ENCODE measurements at places on chromosomes 4 and X. TPM values are rescaled to one million over a fixed set of nuclear protein-coding genes. Genes with fewer than 3 reads are reported as not detected.

FREM3 gene
- 0.16 TPM for total RNA-seq

CCDC160 gene
- 1.1 TPM for total RNA-seq

CLDN22 gene
- not detected for total RNA-seq

CENPVL2 gene
- 1.7 TPM for total RNA-seq

AWAT2 gene
- not detected for total RNA-seq

PRRG1 gene
- 6.4 TPM for total RNA-seq

DNA sequence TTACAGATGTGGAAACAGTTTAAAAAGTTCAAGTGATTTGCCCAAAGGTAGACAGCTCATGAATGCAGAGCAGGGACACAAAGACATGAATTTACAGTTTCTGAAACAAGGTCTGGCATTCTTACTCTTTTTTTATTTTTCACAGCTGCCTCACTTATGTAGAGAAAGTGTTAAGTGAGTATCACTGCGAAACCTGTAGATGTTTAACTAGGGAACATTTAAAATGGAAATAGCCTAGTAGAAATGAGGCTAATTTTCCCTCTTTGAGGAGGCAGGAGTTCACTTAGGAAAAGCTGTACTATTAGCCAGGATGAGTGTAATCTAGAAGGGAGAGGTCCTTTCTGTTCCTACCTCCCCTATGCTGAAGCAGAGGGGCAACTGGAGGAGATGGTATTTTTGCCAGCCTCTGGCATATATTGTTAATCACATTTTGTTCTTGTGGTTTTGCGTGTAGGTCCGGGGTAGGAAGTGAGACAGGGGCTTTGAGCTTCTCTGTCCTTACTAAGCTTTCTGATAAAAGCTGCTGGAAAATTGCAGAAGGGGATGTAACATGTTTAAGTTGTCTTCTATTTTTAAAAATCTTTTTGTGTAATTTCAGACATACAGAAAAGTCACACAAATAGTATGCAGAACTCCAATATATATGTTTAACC is 492.8 kb upstream of the NR3C2 start:
- DNase-seq: no peak

DNA sequence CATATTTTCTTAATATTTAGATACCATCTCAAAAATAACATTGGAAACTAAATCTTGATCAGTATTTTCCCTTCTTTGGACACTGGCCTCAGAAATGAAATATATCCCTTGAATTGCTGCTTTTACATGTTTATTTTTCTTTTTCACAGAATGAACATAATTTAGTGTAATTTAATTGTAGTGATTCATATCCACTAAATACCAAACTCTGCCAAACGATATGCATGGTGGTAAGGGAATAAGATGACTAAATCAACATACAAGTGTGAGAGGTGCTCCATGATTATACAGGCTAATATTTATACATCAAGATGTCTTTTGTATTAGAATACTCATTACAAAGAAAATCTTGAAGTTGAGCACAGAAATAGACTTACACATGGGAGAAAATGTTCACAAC is 216.8 kb upstream of the PACRGL start:
- no peak for DNase-seq

- no peak for DNase-seq
Observed at GRCh38 chr4:102420563-102421398, 75.5 kb upstream of the SLC39A8 start.

DNA sequence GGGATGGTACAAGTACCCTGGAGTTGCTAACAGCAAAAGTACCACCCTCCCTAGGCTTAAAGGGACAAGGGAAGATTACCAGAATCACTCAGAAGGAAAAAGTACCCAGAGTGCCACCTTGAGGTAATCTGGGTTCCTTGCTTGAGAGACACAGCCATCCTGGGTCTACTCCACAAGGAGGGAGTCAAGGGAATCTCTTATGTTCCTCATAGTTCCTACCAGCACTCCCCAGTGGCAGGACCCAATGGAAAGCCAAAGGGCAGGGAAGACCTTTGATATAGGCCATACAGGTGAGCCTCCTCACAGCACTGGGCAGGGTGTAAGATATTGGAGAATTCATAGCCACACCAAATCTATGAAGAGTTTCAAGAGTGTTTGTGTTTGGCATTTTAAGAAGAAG is 5.7 kb downstream of the IL2 start:
- no peak for DNase-seq

DNA sequence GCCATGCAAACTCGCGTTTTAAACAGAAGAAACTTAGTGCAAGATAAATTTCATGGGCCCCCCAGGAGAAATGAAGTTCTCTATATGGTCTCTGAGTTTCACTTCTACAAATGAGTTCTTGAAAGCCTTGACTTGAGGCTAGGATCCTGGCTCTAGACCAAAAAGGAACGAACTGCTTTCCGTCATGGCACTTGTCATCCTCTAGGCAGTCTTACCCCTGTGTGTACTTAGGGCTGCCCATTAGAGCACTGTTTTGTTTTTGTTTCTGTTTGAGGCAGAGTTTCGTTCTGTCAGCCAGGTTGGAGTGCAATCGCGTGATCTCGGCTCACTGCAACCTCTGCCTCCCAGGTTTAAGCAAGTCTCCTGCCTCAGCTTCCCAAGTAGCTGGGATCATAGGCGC is 29.0 kb downstream of the RNF4 start:
- DNase-seq: no peak

DNA sequence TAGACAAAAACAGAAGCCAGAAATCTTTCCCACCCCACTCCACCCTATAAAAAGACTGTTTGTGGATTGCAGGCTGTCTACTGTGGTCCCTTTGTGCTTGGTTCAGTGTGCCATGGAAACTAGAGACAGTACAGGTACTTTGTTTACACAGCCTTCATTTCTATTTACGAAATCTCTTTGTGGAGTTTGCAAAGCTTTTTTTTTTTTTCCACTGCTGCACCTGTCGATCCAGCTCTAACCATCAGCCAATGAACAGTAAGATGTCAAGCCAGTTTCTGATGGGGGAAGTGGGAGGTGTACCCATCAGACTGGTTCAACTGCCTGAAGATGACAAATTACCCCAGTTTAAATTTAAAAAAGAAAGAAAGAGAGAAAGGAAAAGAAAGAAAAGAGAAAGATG is 20.2 kb upstream of the LRBA start:
- no peak for DNase-seq

DNA sequence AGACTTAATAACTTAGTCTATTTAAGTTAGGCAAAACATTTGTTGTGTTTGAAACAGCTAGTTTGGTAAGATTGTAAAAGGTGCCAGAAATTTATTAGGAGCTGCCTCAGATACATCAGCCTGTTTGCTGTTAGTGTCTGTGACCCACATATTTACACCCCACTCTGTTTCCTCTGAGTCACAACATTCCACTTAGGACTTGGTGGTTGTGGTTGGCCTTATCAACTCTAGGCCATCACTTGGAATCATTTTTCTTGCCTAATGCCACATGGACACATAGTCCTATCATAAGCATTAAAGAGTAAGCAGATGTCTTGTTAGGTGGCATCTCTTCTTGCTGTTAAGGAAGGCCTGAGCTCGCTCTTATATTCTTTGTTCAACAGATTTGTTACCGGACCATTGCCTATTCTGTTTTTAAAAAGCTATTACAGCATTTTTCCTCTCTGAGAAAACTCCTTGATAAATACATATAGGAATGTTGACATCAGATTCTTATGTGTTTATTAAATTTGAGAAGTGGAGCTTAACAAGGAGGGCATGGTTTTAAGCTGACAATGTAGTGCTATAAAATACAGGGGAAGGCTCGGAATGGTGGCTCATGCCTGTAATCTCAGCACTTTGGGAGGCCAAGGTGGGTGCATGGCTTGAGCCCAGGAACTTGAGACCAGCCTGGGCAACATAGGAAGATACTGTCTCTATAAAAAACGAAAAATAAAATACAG is 51.2 kb upstream of the PGRMC2 start:
- DNase-seq: no peak

DNA sequence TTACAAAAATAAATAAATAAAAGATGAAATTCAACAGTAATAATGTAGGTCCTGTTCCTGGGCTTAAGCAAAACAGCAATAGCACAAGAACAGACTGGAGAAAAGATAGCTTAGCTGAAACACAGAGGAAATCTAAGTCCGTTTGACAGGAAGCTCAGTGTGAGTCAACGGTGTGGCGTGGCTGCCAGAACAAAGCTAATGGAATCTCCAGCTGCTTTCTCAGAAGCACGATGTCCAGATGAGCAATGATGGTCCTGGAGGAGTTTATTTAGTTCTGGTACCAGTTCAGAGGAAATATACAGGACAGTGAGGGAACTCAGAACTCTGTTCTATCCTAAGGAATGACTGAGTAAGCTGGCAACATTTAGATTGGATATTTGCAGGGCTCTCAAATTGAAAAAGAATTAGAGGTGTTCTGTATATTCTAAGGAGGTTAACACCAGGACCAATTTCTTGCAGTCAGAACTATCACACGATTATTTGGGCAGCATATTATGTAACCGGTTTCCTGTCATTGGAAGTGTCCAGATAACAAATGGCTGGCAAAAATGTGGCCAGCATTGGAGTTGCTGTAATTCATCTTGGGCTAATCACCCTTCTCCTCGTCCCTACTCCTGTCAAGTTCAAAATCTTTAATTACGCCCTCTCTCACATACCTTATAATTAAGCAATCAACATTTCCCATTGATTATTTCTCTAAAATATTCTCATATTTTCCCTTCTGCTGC is 12.7 kb downstream of the GAB3 start:
- DNase-seq: no peak

DNA sequence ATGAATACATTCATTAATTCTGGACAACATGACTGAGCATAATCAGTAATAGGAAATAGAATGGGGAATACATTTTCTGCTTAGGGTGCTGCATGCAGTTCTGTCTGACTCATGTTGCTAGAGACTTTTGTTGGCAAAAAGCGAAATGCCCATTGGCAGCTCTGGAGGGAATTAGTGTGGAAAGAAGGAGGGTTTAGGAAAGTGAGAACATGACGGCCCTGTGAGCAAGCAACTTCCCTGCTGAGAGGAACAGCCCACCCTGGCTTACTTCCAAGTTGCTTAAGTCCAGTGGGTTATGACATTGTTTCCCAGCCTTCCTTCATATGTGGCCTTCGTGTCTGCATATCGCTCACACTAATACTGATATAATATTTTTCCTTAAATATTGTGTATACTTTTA is 13.8 kb downstream of the MAD2L1 start:
- DNase-seq: no peak

- DNase-seq: no peak
Observed at GRCh38 chrX:133645977-133646718, 230.9 kb upstream of the GPC4 start.

- no peak for DNase-seq
Observed at GRCh38 chrX:57121816-57122215, 468 bp upstream of the SPIN2B start.

DNA sequence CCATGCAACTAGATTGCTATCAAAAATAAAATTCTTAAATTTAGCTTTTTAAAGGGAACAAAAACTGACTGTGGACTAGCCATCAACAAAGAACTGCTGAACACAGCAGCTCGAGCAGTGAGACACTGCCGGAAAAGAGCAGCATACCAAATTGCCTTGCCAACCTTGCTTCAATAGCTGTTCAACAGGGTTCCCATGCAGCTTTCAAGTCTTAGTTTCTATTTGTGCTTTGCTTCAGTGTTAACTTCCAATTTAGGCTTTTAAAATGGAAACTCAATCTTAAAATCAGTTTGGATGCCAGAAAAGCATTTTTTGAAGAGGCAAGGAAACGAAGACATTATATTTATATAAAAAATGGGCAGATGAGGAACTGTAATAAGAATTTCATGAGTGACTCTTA is 463.4 kb upstream of the MAGEB18 start:
- no peak for DNase-seq

- DNase-seq: no peak
Observed at GRCh38 chrX:132272826-132273225, 53.6 kb upstream of the RAP2C start.

DNA sequence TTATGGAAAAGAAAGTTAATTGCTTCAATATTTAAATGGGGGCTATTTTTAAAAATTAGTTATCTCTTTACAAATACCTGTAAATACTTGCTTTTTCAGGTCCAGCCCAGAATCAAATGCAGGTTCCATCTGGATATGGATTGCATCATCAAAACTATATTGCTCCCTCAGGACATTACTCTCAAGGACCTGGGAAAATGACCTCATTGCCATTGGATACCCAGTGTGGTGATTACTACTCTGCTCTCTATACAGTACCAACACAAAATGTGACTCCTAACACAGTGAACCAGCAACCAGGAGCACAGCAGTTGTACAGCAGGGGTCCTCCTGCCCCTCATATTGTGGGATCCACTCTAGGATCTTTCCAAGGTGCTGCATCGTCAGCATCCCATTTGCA is 29.2 kb downstream of the SEC24B start:
- DNase-seq: no peak

- DNase-seq: no peak
Observed at GRCh38 chrX:101483705-101484104, 1.6 kb upstream of the ARMCX4 start.

DNA sequence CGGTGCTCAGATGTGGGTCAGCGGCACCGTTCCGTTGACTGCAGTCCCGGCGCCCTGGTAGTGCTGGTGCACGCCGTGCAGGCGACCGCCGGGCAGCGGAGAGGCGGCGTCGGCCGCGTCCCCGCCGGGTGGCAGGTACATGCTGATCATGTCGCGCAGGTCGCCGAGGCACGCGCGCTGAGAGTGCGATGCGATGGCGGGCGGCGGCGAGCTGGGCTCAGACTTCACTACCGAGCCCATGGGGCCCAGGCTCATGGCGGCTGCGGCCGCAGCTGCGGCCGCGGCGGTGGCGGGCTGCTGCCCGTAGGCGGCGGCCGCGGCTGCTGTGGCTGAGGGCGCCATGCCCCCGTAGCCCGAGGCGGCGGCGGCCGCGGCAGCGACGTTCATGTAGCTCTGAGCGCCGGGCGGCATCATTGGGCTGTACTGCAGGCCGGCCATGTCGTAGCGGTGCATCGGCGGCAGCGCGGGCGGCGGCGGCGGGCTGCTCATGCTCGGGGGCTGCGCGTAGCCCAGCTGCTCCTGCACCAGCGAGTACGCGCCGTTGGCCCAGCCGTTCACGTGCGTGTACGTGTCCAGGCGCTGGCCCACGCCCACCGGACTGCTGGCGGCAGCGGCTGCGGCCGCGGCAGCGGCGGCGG is 1.0 kb downstream of the SOX3 start:
- no peak for DNase-seq

DNA sequence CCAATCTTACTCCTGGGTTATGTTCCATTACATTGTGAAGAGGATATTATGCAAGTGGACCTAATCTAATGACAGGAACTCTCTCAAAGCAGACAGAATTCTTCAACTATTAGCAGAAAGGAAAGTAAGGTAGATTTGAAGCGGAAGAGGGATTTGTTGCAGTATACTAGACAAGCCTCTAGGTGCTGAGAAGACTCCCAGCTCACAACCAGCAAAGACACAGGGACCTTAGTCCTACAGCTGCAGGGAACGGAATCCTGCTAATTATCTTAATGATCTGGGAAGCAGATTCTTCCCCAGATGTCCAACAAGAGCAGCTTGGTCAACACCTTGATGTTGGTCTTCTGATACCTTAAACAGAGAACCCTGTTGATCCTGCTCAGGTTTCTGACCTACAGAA is 73.6 kb downstream of the STK32B start:
- no peak for DNase-seq

GRCh38 chr4:145177511-145177905 is 2.9 kb downstream of the OTUD4 start:
- no peak for DNase-seq

- no peak for DNase-seq
Observed at GRCh38 chrX:31130457-31131220, 58.8 kb upstream of the FTHL17 start.

Measured in occipital lobe (tissue), 3 donors.